Activated CD4-positive, alpha-beta T cell treated with anti-CD3 and anti-CD28 coated beads for 36 hours (primary cell): ENCODE measurements at places on chromosomes 6 and 20.

GRCh38 chr6:165847407-165848085 is 184.5 kb upstream of the PDE10A start:
- DNase-seq: peak; percentile 15

DNA sequence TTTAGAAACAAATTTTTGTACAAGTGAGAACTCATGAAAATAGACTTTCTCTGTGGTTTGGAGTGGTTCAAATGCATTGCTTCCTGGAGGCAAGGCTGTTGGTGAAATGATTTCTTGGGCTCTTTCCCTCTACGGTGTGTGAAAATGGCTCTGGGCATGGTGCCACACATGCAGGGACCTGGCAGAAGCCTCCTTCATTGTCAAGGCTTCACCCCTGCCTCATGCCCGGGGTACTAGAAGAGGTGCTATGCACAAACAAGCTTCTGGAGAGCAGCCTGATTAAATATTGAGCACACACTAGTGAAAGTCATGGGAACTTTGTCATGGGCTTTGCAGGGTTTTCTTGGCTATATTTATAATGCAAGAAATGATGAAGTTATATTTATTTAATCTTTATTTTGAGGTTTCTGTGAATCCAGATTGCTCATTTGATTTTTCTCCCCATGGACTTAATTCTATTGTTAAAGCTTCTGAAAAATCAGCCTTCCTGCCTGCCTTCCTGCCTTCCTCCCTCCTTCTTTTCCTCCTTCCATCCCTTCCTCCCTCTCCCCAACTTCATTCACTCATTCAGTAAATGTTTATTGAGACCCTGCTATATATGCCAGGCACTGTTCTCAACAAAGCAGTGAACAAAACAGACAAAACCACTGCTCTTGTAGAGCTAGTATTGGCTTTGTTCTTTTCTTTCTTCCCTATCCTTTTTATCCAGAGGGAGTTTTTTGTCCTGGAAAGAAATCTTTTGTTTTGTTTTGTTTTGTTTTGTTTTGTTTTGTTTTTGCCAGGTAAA is 21.0 kb downstream of the C6orf89 start:
- no peak for DNase-seq

DNA sequence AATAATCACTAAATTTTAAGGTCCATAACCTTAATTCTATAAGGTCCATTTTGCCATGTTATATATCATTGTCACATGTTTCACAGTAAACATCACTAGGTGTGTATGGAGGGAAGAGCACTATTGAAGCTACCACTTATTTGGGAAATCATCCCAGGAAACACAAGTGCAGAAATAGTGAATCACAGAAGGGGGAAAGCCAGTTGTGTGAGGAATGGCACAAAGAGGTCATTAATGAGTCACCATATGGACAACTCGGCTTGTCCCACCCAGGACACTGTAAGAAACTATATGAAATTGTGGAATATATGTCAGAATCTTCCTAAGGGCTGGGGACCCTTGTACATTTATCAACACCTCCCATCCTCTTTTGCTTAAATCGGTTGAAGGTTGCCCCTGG is 13.7 kb downstream of the BTN3A1 start:
- DNase-seq: no peak

DNA sequence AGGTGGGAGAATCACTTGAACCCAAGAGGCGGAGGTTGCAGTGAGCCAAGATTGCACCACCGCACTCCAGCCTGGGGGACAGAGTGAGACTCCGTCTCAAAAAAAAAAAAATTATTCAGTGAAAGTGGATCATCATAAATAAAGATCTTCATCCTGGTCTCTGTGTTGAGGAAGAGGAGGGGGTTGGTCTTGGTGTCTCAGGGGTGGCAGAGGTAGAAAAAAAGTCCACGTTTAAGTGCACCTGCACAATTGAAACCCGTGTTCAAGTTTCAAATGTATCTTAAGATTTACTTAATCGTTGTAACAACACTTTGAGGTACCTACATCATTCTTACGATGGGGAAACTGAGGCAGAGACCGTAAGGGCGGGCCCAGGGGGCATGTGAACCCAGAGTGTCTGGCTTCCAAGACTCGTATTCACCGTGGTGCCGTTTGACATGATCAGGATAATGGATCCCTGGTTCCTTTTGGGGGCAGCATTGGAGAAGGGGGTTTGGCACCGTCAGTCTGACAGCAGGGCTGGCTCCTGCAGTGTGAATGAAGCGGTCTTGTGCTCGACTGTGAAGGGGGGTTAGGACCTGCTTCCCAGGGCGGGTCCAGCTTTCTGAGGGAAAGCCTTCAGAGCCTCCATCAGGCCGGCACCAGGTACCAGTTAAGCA is 32.9 kb upstream of the ID1 start:
- no peak for DNase-seq

DNA sequence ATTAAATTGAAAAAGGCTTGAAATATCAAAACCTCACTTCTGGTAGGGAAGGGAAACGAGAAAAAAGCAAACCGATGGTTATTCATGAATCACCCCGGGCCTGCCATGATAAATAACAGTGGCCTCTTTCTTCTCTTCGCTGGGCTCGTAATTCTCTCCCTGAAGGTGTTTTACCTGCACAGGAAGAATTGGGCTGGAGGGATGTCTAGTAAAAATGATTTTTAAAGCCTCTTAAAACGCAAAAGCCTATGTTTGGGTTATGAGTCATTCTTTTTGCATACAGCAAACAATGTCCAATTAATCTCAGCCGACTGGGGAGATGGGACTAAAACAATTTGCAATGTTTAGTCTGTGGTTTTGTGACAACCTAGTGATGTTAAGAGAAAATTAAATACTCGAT is 16.8 kb downstream of the LINC00237 start:
- no peak for DNase-seq

DNA sequence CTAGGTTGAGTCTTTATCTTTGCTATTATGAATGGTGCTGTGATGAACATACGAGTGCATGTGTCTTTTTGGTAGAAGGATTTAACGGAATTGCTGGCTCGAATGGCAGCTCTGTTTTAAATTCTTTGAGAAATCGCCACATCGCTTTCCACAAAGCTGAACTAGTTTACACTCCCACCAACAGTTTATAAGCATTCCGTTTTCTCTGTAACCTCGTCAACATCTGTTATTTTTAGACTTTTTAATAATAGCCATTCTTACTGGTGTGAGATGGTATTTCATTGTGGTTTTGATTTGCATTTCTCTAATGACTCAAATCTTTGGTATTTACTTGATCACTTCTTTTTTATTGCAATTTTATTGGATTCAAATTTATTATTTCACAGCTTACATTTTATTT is 117.4 kb upstream of the HDGFL1 start:
- DNase-seq: no peak

- DNase-seq: no peak
Measured at GRCh38 chr6:160455081-160455480, 106.9 kb downstream of the SLC22A3 start.

GRCh38 chr20:38764567-38765318 is 16.5 kb downstream of the ACTR5 start:
- peak; percentile 82 for DNase-seq

- DNase-seq: no peak
Measured at GRCh38 chr20:52172392-52173047, 19.1 kb downstream of the ZFP64 start.
